ENCODE measurements at places on chromosomes 2 and 18.

DNA sequence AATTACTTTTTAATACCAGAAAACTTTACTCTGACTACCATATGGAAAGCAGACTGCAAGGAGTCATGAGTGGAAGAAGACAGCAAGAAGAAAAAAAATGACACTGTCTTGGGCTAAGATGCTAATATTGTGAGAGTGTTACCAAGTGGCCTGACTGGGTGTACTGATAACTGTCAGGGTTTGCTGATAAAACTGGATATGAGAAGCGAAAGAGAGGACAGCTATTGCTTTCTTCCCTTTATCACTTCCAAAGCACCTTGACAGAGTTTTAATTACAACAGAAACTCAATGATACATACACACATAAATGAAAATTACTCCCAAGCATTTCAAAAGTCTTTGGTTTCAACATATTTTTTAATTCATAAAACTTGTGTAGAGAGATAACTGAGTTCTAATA, 368.5 kb downstream of the ZEB2 start:
- no peak for DNase-seq

DNA sequence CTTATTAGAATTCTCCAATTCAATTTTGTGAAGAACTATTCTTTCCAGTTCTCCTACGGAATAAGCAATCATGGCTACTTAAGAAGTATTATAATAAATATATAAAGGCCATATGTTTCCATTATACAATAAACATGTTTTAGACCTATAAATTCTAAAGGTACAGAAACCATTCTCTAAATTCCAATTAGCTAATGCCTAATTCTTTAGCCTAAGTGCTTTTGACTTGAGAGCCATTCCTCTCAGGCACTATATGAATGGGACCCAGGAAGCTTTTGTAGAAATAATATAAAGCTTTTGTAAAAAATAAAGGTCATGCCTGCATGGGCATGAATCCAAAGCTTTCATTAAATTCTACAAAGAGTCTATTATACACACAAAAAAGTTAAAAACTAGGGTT, 161.0 kb upstream of the UNC80 start:
- DNase-seq, result no peak

DNA sequence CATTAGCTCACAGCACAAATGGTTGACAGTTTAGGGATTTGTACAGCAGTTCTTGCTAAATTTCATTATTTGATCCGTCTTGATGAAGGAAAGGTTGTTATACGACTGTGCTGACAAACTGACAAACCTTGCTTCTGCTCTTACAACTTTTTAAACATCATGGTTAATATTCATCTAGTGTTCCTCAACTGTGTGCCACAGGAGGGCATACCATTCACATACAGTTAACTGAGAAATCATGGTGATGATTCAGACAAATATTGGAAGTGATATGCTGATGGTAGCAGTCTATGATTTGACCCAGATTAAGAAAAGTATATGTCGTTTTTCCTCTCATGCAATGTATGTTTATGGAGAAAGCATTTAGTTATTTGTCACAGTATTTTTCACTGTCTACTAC, 129.8 kb upstream of the FSIP2 start:
- DNase-seq, result no peak

- DNase-seq, result no peak
These were observed 10.2 kb downstream of the ARID5A start for GRCh38 chr2:96546797-96547196.

DNA sequence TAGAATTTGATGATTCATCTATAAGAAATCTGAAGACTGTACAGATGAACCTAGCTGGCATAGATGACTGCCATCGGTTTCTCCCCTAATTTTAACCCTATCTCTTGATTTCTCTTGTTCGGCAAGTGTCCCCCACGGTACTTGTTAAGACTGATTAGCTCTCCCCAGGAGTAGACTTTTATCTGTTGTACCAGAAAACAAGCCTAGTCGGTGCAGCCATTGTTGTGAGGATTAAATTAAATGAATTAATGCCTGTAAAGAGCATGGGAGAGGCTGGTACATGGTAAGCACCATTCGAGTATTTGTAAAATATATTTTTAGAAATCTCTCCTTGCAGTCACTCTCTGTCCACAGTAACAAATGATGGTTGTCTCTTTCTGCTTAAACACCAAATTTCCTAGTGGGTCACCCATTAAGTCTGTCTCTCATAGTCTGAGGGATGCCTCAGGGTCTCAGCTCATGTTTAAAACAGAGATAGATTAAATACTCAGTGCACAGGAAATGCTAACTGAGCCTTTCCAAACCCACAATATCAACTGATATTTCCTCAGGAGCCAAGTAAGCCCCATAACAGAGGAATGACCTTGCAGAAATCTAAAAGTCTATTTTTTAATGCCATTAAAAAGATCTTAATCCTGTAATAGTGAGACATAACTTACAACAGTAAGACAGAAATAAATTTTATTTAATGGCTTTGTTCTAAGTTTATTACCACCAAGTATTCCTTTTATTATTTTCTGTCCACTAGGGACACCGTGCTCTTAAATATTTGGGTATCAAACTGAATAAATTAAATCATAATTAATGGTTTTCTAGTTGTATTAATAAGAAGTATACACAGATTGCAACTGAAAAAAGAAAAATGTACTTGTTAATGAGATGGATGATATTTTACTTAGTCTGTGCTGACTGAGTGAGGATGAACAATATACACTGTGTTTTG, 2.9 kb upstream of the B4GALT6 start:
- no peak for DNase-seq

DNA sequence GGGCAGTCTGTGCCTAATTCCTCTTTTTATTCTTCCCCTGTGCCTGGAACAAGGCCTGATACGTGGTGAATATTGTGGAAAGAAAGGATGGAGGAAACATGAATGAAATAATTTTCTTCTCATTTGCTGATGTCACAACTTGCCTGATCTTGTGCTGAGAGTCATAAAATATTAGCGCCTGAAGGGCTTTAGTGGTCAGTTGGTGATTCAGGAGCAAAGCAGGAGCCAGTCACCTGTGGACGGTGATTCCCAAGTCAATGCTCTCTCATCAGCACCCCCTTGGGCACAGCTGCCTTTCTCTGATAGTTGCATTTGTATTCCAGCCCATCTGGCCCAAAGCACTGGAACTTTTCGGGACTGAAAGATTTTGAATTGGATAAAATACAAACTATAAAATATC, 502.6 kb upstream of the RAB12 start:
- DNase-seq, result no peak

DNA sequence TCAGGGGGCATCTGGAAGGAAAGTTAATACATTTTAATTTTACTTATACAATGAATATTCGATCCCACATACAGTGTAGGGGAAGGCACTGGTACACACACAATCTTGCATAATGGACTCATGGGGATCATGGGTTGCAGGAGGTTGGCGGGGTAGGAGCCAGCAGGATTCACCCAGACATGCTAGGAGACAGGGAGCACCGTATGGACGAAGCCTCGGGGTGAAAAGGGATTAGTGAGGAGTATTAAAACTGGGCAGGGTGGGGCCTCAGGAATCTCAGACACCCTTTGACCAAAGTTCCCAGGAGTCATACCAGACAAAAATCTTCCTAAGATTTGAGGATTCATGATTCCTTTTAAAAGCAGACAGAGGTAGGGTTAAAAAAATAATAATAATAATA, 140.8 kb downstream of the BCL11A start:
- no peak for DNase-seq

DNA sequence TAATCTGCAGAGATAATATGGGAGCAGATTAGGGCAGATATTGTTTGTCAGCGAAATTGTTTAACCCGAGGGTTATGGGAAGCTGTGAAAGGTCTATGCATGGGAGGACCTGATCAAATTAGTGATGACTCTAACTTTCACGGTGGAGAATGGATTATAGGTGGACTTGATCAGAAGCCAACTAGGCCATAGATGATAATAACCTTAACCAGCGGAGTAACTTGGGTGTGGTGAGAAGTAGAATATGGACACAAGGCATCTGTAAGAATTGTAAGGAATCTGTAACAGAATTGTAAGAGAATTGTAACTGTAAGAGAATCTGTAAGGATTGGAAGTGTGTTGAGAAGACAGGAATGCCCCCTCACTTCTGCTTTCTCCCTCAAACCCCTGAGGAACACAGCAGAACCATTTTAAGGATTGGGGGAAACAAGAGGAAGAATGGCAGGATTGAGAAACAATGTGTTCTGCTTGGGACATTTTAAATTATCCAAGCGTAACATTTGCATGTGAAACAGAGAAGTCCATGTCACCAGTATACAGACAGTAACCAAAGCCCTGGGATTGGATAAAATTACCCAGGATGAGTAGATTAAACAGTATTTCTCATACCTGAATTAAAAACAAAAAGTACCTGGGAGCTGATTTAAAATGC, 14.9 kb upstream of the SLC39A10 start:
- DNase-seq, result no peak

GRCh38 chr2:8257502-8257901, 424.4 kb upstream of the ID2 start:
- no peak for DNase-seq

DNA sequence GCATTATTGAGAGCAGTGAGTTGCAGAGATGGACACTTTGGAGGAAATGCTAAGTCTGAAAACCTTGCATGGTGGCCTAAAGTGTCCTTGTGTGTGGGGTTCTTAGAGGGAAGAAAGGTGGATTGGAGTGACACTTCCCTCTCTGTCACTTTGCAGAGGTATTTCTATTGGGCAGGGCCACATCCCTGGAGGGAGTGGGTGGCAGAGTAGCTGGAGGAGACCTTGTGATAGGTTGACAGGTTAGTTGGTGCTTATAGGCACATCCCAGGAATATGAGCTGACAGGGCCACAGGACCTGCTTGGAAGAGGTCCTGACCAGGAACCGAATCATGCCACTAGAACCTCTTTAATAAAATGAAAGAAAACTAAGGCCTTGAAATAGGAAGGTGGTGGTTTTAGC, 972 bp upstream of the IGFBP5 start:
- peak; percentile 40 for DNase-seq

DNA sequence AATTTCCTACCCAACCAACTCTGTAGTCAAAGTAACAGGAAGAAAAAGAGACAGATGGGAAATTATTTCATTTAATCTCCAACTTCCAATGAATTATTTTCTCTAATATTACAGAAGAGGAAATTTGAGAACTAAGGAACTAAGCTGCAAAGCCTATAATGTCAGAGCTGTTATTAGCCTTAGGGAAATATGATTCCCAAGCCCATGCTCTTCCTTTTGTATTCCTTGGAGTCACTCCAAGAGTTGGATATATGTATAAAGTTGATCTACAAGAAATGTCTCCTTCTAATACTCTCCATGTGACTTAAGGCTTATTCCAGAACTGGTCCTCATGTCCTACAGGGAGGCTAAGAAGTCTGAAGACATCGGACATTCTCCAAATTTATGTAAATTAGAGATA, 31.6 kb upstream of the VWC2L start:
- no peak for DNase-seq

DNA sequence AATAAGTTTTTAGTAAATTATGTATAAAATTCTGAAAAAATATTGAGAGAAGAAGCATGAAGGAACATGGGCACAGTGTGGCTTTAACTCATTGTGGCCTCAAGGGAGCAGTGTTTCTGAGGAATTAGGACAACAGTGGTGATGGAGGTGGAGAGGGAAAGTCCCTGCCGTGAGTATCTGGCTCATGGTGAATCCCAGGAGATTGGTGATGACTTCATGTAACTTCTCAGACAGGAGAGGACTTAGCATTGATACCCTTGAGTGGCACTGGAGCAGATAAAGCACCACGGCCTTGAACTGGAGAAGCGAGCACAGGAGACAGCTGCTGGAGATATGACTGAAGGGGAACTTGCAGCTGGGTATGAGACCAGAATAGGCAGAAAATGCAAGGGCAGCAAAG, 35.0 kb upstream of the LRP1B start:
- peak; percentile 39 for DNase-seq
